NCI-H2227 treated with DMSO at 0.1 percent for 48 hours (cell line): ENCODE measurements at places on chromosomes 7 and 10.

- DNase-seq, result no peak
Observed at GRCh38 chr10:67667035-67667425, 29.0 kb downstream of the CTNNA3 start.

GRCh38 chr7:146690987-146691386, 574.4 kb downstream of the CNTNAP2 start:
- DNase-seq, result no peak

DNA sequence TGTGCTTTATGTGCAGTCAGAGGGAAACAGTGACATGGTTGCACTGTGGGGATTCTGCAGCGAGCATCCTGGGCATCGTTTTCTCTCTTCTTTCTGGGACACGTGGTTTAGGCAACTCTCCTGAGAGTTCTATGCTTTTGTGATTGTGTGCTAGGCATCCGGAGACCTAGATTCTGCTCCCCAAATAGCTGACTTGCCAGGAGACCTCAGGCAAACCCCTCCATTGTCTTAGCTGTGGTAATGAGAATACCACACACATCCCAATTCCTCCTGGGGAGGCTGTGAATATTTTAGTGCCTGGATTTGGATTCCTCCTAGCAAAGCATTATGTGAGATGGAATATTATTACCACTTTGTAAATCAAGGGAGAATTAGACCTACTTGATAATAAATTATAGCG, 611.9 kb upstream of the C7orf33 start:
- DNase-seq, result no peak

GRCh38 chr7:131747658-131748232, 191.3 kb upstream of the PODXL start:
- no peak for DNase-seq
